AG10803 (cell line): ENCODE measurements at places on chromosomes 2 and 18.

GRCh38 chr18:6859676-6860422 is 130.3 kb downstream of the ARHGAP28 start:
- no peak for DNase-seq

GRCh38 chr2:210899131-210899530 is 342.7 kb downstream of the CPS1 start:
- DNase-seq = no peak

DNA sequence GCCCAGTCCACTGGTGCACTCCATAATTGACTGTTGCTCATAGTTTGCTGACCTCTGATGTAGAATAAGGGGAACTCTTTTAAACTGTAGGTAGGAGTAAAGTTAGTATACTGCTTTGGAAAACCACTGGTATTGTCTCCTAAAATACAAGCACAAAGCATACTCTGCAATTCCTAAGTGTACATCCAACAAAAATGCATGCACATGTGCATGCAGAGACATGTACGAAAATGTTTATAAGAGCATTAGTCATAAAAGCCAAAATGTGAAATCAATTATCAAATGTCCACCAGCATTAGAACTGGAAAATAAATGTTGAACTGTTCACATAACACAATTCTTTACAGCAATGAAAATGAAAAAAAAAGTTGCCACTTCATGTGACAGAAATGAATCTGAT is 39.8 kb upstream of the DDX18 start:
- DNase-seq = no peak

DNA sequence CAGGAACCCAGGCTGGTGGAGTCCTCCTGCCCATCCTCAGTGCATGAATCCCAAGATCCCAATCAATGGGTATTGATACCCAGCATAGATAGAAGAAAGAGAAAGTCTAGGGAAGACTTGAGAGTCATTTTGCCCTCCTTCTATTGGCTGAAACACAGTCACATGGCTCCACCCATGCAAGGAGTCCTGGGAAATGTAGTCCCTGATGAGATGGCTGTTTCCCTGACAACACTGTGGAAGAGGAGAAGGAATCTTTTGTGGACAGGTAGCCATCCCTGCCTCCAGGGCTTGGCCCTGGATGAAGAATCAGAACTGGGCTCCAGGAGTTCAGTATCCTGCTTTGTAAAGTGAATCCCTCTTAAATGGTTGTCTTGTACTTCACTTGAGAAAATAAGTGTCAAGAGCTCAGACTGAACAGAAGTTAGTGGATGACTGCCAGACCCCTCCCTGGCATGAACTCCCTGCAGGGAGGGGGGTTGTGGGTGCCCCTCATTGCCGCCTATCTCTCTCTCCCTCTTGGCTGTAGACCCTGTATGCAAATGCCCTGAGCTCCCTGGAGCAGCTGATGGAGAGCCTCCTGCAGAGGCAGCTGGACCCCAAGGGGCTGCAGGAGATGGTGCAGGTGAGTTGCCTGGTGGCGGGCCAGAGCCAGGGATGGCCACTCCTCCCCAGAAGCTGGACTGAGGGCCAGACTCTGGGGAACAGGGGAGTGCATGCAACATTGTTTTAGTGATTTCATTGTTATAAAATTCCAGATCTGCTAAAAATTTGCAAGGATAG is 36.1 kb downstream of the MROH2A start:
- DNase-seq = no peak

- no peak for DNase-seq
Observed at GRCh38 chr2:160667811-160668210, 174.2 kb upstream of the RBMS1 start.

DNA sequence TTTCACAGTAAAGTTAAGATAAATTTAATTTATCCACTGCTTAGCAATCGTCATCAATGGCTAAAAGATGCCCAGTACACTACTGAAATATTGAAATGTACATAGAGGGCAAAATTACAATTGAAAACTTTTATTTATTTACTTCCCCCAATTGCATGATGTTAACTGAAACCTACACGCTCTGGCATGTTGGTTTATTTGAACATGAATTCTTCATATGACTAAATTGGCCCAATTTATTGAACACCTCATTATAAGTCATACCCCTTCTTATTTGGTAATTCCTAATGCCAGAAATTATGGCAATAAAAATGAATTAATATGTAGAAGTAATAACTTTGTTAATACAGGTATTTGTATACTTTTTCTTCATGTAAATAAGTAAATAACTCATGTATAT is 183.0 kb upstream of the ZC3H15 start:
- DNase-seq = no peak

DNA sequence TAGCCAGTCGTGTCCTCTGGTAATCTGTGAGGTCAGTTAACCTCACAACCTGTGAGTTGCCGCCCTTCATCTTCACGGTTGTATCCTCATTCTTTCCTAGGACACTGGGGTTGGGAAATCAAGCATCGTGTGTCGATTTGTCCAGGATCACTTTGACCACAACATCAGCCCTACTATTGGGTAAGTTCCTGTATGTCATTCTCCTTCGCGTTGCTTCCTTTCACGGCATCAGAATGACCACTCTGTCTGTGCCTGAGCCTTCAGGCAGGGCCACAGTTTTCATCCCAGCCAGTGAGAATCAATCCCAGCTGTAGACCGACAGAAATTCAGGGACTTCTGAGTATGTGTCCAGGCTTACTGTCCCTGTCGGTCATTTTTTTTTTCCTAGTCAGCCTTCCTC is 67.1 kb downstream of the RAB31 start:
- no peak for DNase-seq

DNA sequence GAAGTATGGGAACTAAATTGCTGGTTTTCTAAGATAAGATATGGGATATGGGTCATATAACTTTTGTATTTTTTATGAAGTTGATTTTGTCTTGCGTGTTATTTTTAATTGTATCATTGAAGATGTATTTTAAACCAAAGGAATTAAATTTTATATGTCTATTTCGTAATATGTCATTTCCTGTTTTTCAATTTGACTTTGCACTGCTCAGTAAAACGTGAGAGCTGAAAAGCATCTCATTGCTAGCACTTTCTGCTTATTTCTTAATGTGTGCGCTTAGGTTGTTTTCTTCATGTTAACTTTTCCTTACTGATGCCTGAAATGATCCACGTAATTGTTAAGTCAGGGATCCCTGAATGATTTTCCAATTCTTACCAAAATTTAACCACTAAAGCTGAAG is 41.2 kb upstream of the KLF11 start:
- no peak for DNase-seq

DNA sequence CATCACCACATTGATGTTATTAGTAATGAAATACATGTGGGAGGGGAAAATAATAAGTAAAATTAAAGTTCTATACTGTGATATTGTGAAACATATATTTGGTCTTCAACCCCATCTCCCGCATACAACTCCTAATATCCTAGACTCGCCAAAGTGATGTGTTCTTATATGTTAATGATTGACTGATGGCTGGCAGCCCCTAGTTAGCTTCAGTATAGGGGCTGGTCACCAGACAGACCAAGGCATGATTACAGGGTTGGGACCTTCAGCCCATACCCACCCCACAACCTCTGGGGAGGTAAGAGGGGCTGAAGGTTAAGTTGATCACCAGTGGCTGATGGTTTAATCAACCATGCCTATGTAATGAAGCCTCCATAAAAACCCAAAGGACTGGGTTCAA is 28.1 kb upstream of the MREG start:
- DNase-seq = no peak

DNA sequence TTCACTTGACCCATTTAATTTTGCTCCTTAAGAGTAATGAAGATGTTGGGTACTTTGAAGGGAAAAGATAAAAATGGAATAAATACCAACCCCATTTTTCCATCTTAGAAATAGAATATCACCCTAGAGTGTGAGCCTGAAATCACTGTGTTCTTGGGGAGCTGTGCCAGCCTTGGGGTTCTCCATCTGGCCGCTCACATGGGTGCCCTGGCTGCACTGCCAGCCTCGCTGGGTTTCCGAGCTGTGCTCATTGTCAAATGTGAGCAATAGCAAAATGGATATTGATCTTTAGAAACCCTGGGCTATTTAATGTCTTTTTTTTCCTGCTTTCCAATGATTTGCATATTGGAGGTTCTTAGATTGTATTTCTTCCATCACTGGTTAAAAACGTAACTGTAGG is 9.3 kb downstream of the APCDD1 start:
- no peak for DNase-seq

- no peak for DNase-seq
Observed at GRCh38 chr2:179936654-179937053, 70.4 kb downstream of the CWC22 start.

GRCh38 chr2:240622531-240623235 is 2.6 kb upstream of the GPR35 start:
- DNase-seq = no peak

- DNase-seq = peak; percentile 29
Observed at GRCh38 chr2:156538083-156538504, 101.9 kb downstream of the GPD2 start.

GRCh38 chr2:126253669-126254068 is 402.3 kb upstream of the GYPC start:
- no peak for DNase-seq

DNA sequence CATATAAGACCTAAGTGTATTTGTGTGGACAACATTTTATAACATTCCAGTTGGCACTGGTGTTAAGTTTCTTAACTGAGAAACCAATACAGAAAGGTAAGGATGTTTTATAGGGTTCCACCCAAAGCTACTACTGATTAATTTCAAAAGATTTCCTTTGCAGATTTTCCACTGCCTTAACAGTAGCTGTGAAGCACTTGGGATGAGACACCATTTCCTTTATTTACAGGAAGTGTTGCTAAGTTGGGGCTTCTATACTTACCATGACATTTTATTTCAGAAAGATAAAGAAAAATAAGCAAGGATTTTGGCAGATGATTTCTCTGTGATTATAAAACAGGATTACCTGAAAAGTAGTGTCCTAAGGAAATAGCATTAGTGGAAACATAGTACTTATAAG is 234.3 kb downstream of the CALCRL start:
- no peak for DNase-seq

DNA sequence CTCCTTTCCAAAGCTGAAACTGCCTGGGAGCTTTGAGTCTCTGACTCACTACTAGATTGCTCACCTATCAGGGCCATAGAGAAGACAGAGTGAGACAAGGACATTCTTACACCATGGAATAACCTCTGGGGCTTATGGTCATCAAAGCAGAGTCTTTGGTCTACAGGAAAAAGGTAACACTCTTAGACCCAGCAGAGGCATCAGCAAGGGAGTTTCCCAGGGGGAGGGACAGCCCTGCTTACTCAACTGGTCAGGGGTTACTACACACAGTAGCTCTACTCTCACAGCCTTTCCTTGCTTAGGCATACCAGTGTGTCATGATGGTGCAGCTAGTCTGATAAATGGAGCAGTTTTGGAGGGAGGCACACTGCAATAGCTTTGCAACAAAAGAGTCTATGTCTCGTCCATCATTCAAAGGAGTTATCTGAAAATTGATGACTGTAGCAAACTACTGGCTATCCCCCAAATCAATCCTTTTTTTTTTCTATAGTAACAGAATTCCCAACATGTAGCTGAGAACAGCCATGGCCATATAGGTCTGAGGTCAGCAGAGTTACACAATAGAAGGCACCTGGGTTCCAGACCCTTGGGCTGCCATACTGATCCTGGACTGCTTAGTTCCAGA is 22.4 kb upstream of the CD28 start:
- DNase-seq = peak; percentile 85

GRCh38 chr2:14827226-14828023 is 194.9 kb downstream of the LRATD1 start:
- peak; percentile 53 for DNase-seq

DNA sequence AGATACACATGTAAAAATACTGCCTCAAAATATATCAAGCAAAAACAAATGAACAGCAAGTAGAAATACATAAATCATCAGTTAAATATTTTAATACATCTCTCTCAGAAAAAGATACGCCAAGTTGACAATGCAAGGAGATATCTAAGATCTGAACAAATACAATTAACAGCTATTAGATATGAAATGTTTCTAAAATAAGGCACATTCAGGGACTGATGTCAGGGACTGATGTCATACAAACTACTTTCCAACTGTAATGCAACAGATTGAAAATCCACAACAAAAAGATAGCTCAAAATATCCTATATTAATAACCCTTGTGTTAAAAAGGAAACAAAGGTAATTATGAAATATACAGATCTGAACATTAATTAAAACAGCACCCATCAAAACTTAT is 51.7 kb downstream of the TLK1 start:
- DNase-seq = no peak

DNA sequence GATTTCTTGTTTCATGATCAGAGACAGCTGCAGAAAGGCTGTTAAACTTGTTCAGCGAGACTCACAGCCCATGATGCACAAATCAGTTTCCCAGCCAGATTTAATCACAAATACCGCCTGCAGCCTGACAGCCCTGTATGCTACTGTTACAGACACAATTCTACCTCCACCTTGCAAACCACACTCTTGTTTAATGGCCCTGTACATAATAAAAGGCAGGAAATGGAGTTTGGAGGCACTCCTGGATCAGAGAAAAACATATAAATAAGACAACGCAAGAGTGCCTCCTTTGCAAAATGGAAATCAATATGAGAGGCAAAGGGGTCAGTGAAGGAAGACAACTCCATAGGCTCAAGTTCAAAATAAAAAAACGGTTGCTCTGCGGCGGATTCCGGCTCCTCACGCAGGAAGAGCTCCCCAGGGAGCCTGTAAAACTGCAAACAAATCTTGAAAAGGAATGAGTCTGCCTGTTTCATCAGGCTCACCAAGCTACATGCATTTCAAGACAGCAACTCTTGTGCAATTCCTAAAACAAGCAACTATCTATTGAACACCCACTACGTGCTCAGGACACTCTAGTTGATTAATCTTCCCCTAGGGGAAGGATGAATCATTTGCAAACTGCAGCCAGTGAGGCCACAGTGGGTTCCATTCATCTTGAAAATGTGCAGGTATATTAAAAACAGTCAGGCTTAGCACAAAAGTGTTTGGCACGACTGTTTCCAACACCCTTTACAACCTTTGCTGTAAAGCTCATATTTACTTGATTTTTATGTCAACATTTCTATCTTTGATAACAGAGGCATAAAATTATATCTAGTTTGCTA is 37.5 kb downstream of the TBC1D8 start:
- DNase-seq = peak; percentile 93

DNA sequence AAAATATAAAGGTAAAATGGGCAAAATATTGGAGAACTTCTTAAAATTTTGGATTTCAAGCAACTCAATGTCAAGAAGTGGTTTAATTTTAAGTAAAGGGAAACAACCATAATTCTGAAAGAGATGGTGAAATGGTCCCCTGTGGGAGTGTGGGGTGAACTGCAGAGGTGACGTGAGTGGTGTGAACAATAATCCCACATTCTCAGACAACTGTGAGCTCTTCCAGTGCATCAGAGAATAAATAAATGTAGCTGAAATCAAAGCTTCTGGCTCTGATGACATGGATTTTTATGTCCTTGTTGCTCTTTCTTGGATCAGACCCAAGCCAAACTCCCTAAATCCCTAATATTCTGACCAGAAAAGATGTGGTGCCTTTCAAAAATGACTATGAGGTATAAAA is 672.7 kb downstream of the ZEB2 start:
- DNase-seq = no peak

DNA sequence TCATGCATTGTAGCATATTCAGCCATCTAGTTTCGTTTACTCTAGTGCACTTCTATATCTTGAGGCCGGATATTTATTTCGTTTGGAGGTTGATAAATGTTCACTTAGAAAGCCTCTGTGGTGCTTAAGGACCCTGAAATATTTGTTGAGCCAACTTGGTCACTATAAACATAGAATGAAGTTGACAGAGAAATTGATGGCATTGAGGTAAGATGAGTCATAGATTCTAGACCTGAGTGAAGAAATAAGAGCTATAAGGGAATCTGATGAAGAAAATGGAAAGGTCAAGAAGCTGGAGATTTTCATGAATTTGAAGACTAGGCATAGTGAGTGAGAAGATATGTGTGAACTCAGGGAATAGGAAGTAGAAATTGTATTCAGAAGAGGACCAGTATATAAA is 35.9 kb downstream of the EPC2 start:
- DNase-seq = no peak
